ENCODE measurements at places on chromosomes 5 and 9.

DNA sequence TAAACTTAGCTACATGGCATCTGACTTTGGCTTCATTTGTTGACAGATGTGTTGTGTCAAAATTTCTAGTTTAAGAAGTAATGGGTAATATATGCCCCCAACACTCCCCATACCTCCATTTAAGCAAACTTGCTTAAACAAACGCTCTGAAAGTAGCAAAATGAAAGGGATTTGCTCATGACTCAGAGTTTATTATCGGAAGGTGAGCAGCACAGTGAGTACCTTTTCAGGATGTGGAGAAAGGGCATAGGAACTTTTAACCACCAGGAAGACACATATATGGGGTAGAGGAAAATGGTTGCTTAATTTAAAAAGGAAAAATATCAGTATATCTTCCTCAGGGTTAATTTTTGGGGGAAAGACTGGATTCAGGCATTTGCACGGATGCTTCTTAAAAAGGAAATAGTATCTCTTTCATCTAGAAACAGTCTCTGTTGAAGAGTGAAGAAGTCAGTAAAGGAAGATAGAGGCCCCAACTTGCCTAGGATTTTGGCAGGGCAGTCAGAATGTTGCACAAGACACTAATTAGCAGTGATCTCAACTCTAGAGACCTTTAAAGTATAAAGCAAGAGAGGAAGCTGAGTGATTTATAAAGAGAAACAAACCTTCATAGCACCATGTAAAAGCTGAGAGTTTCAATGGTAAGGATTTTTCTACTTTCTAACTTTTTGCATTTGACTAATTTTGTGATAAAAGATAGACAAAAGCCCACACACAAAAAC is 155.1 kb downstream of the TRIO start:
- no peak for DNase-seq

DNA sequence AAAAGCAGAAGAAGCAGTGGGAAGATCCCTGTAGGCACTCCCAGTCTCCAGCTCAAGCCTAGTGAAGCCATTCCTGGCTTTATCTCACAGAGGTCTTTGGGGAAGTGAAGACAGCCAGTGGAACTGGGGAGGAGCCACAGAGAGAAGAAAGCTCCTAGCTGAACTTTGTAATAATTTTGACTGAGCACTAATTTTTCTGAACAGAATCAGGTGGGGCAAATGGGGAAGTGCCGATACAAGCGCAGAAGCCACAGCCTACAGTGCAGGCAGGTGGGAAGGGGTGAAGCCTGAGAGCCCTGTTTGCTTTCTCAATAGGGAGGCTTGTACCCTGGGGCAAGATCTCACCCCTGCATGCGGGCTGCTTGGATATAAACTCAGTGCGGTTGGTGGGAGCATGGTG is 48.4 kb upstream of the SNAPC3 start:
- no peak for DNase-seq

GRCh38 chr9:109721001-109721400 is 59.0 kb upstream of the PALM2AKAP2 start:
- no peak for DNase-seq

- no peak for DNase-seq
These were observed 122.7 kb upstream of the SLC28A3 start for GRCh38 chr9:84463272-84463671.

- DNase-seq: no peak
These were observed 1.9 kb upstream of the PJA2 start for GRCh38 chr5:109411627-109412026.

GRCh38 chr9:37221489-37222106 is 101.2 kb downstream of the ZCCHC7 start:
- no peak for DNase-seq

GRCh38 chr9:82412586-82413305 is 424.2 kb downstream of the SPATA31D1 start:
- DNase-seq: no peak

- DNase-seq: no peak
These were observed 73.5 kb downstream of the CHSY3 start for GRCh38 chr5:129977810-129978209.

GRCh38 chr5:75611311-75612225 is at the start of gene ANKDD1B:
ANKDD1B (plus strand) TSS chr5:75611453; CDS start chr5:75611635, 182 bp downstream.
- no peak for DNase-seq

DNA sequence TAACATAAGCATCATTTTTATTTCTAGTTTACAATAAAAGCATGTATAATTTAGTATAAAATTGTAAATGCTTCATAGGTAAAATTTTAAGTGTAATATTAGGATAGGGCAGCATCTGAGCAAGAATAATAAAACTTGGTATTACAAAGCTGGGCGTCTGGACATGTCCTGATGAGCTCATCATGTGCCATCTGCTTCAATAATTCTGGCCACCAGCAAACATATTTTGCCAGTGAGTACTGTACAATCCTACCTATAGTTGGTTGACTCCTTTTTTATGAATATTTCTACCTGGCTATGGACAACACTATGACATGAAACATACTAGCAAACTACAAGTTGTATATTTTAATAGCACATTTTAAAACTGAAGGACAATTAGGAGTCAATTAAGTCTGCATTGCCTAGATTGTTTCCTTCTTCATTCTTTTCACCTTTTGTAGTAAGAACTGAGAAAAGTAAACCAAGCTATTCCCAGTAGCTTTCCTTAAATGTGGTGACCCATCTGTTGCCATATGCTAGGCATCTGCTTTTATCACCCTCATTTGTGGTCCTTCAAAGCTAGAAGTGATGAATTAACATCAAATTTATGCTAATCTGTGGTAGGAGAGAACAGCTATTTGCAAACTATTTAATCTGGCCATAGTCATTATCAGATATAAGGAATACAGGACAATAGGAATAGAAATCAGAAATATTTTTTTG is 23.4 kb downstream of the LURAP1L start:
- no peak for DNase-seq

- peak; percentile 44 for DNase-seq
These were observed 10.7 kb downstream of the PDLIM4 start for GRCh38 chr5:132267931-132268768.

- DNase-seq: no peak
These were observed 127.7 kb downstream of the CPLANE1 start for GRCh38 chr5:37121465-37121864.

GRCh38 chr5:141992349-141992963 is 20.4 kb downstream of the GNPDA1 start:
- no peak for DNase-seq

DNA sequence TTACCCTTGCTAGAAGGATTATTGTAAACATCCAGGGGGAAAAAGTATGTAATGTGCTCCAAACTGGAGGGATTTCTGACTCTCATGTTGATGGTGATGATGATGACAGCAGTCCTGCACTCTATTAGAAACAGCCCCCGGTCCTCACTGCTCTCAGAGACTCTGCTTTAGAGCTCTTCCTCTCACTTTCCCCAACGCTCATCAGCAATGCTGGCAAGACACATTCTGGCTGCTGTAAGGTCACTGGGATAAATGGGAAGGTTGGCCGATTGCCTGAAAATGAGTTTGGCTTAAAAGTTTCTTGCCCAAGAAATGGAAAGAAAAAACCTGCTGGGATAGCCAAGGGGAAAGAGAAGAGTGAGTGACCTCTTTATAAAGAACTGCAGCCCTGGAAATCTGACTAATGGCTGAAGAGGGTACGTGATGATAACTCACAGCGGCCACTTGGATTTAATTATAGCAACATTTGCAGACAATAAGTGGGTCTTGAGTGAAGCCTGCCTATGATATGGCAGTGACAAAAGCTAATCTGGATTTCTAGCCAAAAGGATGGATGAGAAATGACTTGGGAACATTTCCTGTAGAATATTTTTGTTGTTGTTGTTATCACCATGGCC is 235.8 kb downstream of the TMEM38B start:
- no peak for DNase-seq

DNA sequence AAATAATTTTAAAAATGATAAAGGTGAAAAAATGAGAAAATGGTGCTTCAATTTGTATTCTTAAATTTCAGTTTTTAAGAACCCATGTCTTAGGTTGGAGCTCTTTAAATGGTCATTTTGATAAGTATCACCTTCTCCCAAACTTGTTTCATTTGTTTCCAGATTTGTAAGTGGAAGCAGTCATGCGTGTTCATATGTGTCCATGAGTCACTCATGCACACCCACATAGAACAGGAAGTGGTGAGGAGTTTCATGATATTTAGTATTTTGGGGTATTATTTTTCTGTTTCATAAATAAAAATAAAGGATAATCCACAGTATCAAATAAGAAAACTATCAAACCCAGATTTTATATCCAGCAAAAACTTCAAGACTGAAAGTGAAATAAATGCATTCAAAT is 570.4 kb upstream of the ST8SIA4 start:
- DNase-seq: no peak

DNA sequence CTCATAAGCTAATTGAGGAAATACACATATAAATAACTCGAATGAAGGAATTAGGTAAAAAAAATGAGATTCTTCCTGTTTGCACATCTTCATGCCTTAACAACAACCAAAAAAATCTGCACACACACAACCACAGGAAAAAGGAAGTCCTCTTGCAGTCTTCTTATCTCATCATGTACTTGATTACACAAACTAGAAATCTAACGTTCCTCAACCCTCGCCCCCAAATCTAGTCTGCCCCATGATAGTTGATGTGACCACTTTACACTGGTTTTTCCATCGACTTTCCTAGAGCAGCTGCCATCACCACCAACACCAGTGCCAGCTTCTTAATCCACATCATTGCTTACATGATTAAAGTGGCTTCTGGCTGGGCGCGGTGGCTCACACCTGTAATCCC is 31.2 kb upstream of the RNU6ATAC start:
- DNase-seq: no peak

DNA sequence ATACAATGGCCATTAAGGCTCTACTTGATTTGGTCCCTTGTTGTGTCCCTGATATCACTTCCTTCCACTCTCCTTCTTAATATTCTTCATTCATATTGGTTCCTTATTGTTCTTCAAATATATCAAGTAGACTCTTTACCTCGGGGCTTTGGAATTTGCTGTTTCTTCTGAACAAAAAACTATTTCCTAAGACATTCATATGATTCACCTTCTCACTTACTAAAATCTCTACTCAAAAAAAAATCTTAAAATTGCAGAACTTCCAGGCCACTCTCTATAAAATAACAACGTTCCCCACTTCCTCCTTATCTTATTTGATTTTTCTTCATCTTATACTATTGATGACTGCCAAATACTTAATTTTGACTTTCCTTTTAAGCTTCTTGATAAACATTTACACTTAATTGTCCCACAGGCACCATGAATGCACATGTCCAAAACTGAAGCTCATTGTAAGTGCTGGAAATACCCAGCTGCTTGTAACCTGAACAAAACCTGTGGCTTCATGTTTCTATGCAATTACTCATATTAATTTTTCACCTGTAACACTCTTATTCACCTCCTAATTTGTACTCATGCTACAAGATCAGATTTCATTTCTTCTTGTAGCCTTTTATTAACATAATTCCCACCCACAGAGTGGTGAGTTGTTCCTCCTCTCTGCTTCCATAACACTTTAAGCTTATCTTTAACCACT is 58.4 kb upstream of the NUDT12 start:
- no peak for DNase-seq

DNA sequence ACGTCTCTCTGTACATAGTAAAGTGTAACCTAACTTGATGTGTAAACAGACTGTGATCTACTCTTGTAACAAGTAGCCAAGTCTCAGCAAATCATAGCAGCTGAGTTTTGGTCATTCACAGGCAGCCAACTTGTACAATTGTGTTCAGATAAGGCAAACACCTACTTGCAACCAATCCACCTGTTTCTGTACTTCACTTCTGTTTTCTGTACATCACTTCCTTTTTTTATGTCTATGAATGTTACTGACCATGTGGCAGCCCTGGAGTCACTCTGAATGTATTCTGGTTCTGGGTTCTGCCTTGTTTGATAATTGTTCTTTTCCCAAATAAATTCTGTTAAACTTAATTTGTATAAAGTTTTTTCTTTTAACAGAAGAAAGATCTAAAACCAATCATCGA is 26.0 kb downstream of the RLN2 start:
- no peak for DNase-seq

DNA sequence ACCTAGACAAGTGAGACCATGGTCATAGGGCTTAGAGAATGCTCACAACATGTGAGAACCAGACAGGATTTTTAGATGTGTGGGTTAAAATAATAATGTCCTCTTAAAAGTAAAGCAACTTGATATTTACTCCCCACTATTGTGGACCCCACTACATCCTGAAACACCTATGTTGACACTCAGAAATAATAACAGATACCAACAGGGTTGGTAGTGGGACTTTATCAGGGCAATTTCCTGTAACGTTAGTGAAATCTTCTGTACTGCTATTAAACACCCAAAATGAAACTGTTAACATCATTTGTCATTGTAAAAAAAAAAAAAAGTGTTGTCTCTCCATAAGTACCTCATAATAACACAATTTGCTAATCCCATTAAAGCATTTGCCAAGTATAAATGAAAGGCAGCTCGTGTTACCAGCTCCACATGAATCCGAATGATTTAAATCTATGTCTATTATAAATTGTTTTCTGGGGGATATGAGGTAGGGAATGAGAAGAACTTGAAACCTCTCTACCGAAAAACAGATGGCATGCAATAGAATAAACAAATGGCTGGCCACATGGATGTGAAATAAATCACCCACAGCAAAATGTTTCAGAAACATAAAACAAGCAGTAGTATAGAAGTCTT is 285.9 kb downstream of the ARHGEF28 start:
- no peak for DNase-seq

DNA sequence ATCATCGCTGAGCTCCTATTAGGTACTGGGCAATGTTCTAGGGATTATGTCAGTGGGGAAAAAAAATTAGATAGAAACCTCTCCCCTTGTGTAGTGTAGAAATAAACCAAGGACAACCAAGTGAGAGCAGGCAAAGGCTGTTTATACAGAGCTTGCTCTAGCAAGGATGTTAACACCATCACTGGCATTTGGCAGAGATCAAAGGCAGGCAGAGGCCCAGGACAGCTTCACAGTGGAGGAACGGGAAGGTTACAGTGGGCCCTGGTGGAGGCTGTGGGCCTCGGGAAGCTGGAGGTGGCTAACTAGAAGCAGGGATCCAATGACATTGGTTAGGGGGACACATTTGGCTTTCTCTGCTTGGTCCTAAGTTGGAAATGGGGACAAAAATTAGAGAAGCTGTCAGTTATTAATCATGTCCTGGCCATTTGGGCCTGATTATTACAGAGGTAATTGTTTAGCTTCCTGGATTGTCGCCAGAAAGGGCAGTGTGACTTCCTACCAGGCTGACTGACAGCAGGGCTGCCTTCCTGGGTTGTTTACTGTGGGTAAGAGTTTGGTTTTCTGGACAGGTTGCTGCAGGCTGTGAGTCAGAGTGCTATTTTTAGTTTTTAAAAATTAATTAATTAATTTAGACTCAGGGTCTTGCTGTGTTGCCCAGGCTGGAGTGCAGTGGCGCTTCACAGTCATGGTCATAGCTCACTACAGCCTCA is 259.3 kb downstream of the ROR2 start:
- no peak for DNase-seq

GRCh38 chr5:174335682-174336364 is 290.3 kb downstream of the NSG2 start:
- DNase-seq: no peak

- no peak for DNase-seq
These were observed 1710.1 kb upstream of the CDH9 start for GRCh38 chr5:28748446-28748845.
